ENCODE measurements at places on chromosomes 1 and 21.

DNA sequence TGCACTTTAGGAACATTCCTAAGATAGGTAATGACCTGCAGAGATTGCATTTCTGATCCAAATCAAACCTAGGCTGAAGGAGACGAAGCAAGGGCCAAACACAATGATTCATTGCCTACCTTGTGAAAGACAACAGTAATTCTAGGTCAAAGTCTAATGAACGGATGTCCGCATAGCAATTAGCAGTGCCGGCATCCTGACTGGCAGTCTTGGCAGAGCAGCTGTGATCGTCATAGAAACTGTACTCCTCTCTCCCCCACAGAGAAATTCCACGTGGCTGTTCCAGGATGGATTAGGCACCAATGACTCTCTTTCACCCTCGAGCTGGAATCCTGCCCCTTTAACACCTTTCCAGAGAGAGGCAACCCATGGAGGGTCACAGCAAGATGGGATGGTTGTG is 28.9 kb upstream of the VAV3 start:
- no peak for DNase-seq

DNA sequence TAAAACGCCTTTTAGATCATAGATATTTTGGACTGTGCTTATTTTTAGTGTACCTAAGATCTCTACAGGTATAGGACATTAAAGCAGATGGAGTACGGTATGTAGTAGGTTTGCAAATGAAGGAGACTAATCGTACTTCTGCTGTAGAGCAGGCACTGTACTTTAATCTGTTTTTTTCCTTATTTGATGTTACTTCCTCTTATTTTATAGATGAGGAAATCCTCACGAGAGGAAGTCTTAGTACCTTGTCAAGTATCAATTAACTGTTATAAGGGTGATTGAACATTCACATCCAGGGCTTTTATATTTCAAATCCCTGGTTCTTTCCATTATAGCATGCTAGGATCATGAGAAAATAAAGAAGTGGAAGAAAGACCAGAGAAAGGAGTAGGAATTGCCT is 41.1 kb downstream of the CACHD1 start:
- DNase-seq, result no peak

- no peak for DNase-seq
These were observed 127.8 kb downstream of the LMX1A start for GRCh38 chr1:165228676-165229075.

DNA sequence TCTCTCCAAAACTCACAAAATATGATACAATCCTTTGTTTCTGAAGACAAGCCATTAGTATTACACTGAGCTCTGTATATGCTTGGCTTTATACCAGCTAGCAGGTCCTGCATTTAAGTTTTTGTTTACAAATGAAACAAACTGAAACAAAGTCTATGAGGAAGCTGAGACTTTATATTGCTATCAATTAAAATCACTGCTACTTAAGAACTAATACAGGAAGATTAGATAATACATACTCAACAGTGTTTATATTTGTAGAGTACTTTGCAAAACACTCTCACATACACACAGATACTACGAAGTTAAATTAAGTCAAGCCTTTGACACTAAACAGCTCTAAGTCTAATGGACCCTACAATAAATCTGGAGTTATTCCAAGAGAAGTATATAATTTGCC is 247.4 kb downstream of the CRB1 start:
- DNase-seq, result no peak

DNA sequence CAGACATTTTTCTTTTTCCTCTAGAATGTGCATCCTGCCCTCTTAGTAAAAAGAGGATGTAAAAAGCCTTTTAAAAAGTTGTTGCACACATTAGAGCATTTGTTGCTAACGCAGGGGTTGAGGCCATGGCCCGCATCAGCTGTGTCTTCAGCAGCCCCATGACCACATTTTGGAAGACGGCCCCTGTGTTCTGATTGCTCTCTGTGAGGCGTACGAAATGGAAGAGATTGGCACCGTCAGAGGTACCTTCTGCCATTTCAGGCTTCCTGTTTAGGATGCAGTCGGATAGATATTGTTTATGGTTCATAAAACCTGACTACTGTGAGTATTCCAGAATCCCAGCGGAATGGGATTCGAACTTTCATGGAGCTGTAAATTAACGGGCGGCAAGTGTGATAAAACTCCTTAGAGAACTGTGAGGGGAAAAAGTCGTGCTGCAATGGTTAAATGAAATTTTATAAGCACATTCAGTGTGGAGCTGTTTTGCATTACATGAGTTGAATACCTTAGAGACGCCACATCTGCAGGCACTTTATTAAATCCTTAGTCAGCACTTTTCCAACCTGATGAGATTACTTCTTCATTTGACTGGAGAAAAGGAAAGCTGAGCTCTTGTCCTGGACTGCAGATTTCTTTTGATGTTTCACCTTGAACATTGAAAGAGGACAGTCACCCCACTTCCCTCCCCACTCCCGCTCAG is 273.9 kb downstream of the TM2D1 start:
- DNase-seq, result no peak

GRCh38 chr1:207752456-207752998 is 673 bp downstream of the CD46 start:
- peak; percentile 36 for DNase-seq

DNA sequence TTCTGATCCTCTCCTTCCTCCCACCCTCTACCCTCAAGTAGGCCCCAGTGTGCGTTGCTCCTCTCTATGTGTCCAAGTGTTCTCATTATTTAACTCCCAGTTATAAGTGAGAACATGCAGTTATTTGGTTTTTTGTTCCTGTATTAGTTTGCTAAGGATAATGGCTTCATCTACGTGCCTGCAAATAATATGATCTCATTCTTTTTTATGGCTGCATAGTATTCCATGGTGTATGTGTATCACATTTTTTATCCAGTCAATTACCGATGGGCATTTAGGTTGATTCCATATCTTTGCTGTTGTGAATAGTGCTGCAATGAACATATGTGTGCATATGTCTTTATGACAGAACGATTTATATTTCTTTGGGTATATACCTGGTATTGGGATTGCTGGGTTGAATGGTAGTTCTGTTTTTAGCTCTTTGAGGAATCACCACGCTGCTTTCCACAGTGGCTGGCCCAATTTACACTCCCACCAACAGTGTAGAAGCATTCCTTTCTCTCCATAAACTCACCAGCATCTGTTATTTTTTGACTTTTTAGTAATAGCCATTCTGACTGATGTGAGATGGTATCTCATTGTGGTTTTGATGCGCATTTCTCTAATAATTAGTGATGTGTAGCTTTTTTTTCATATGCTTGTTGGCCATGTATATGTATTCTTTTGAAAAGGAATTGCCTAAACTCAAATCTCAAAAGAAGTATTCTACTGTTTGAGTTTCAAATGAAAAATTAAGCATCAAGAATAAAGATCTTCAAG is 116.9 kb downstream of the ETS2 start:
- no peak for DNase-seq

DNA sequence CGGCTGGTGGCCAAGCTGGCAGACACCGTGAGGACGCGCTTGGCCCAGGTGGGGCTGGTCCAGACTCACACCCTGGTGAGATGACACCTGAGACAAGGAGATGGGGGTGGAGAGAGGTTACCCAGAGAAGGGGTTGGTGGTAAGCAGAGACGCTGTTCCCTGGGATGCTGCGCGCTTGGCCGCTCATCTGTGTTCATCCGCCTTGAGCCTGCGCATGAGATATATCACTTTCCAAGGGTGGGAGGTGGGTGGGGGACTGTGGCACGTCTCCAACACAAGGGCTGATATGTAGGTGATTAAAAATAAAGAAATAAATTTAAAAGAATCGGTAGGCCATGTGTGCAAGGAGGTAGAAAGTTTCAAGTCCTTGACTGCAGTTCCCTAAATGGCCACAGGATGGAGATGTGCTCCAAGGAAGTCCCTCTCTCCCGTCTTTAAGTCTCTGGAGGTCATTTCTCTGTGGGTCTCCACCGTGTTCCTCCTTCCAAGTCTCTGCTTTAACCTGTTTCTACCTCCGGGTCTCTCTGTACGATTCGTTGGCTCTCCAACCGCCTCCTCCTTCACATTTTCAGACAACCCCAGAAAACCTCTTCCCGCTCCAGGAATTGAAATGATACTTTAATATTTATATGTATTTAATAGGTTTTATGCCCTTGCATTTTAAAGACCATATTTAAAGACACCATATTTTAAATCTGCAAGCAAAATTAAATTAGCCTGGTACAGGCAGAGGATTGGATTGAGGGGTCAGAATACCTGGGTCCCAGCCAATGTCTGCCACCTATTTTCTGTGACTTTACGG is 4.5 kb downstream of the TTC24 start:
- DNase-seq, result peak; percentile 85

DNA sequence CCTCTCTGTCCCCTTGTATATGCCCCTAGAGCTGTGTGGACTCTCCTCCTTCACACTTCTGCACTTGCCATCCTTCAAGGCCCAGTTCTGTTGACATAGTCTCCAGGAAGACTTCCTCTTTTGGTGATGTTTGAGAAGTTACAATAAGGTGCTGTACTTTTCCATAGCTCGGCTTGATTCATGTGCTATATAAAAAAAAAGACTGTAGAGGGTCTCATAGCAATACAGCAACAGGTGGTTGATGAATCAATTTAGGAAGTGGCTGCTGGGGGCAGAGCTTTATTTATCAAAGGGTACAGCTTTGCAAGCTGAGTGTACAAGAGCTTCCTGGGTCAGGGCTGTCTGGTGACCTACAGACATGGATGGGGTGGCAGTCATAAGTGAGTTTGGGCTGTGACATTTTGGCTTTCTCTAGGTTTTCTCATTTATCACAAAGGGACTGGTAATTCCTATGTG is 102.7 kb downstream of the RUNX1 start:
- DNase-seq, result no peak

- no peak for DNase-seq
These were observed 63.7 kb downstream of the MAP10 start for GRCh38 chr1:232868793-232869491.

- DNase-seq, result no peak
These were observed 18.4 kb upstream of the COL6A2 start for GRCh38 chr21:46079352-46080170.

GRCh38 chr1:183242556-183242955 is 56.5 kb downstream of the LAMC2 start:
- DNase-seq, result no peak

- DNase-seq, result no peak
These were observed 12.0 kb upstream of the OR2W3 start for GRCh38 chr1:247883346-247883745.

DNA sequence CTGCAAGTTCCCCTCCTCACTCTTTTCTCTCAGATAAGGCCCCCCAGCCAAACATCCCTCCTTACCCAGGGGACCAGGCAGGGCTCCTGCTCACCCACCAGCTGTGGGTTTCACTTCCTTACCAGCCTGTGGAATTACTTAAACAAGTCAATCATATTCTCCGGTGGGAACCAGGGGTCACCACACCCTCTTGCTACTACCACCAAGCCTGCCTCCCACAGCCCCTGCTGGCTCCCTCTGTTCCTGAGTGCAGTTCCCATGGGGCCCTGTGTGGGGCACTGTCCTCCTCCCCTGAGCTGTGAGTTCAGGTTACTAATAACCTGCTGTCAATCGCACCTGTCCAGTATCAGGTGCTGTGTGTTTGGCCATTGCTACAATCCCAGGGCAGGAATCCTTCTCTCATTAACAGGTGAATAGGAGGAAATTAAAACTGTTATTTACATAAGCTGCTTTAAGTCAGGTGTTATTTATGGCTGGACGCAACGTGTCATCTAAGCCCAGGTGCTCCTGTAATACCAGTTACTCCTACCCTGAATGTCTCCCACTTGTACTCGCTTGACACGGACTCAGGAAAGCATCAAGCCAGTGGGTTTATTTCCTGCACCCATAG is 53.1 kb upstream of the LBR start:
- peak; percentile 70 for DNase-seq

GRCh38 chr1:32357614-32358013 is 4.7 kb downstream of the FAM229A start:
- DNase-seq, result no peak

DNA sequence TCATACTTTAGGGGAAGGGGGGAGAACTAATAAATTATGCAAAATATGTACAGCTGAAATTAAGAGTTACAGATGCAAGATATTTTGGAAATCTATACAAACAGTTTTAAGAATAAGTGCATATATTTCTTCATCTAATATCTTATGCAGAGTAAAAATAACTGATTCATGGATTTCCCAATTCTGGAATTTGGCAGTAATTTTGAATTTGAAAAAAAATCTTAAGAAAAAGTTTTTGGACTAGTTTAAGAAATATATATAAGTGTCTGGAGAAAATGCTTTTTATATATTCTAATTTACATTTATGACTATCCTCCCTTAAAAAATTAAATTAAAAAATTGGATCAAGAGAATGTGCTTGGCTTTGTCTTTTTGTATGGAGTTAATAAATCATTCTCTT is 474.3 kb downstream of the BRINP3 start:
- no peak for DNase-seq

- DNase-seq, result peak; percentile 48
These were observed 143.2 kb downstream of the HHIPL2 start for GRCh38 chr1:222404710-222405109.

DNA sequence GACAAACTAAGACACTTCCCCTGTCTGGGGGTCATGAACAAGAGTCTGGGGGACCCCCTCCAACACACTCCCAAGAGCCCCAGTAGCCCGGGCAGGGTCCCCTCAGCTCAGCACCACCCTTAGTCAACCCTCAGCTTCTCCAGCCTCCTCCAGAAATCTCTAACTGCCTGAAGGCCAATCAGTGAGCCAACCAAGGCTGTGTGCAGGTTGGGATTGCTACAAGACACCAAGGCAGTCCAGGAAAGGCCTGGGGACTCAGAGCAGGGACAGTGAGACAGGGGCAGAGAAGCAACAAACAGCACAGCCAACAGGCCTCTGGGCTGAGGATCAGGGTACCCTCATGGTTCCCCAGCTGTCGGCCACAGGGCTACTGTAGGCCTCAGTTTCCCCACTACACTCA is 13.3 kb downstream of the SMIM12 start:
- DNase-seq, result no peak

GRCh38 chr1:112721966-112722524 is 6.9 kb upstream of the PPM1J start:
- DNase-seq, result no peak

- no peak for DNase-seq
These were observed 1.5 kb downstream of the IL22RA1 start for GRCh38 chr1:24141311-24141997.

DNA sequence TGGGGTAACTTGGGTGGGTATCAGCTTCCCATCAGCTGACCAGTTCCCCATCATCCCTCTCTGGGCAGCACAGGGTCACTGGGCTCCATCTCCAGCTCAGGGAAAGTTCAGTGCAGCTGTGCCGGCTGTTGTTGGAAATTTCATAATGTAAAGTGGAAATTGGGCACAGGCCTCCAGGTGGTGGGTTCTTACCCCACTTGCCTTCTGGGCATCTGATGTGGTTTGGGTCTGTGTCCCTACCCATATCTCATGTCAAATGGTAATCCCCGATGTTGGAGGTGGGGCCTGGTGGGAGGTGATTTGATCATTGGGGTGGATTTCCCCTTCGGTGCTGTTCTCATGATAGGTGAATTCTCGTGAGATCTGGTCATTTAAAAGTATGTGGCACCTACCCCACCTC is 59.7 kb upstream of the PSEN2 start:
- no peak for DNase-seq

- no peak for DNase-seq
These were observed 7.9 kb upstream of the DISC1 start for GRCh38 chr1:231618609-231619256.
